Eye (tissue), 1 donor: ENCODE measurements at places on chromosomes 7 and 10.

DNA sequence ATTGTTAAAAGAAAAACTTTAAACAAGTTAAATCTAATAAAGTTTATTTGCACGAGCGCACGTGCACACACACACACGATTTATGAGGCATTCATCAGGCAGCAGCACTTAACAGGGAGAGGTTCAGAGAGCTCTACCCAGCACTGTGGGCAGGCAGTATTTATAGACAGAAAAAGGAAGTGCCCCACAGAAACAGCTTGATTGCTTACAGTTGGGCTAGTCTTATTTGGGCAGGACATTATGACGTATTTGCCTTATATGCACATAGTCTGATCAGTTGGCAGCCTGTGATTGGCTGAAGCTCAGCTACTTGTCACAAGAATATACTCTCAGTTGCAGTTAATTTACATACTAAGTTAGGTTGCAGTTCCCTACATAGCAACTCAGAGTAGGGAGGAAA is 1.2 kb upstream of the SDHAF3 start:
- DNase-seq, result no peak

GRCh38 chr7:100894860-100895700 is 608 bp downstream of the ACHE start:
- peak; percentile 93 for DNase-seq

GRCh38 chr10:105981679-105982078 is 1182.8 kb downstream of the SORCS1 start:
- no peak for DNase-seq

GRCh38 chr10:27911539-27911938 is 87.3 kb downstream of the ODAD2 start:
- DNase-seq, result peak; percentile 27

DNA sequence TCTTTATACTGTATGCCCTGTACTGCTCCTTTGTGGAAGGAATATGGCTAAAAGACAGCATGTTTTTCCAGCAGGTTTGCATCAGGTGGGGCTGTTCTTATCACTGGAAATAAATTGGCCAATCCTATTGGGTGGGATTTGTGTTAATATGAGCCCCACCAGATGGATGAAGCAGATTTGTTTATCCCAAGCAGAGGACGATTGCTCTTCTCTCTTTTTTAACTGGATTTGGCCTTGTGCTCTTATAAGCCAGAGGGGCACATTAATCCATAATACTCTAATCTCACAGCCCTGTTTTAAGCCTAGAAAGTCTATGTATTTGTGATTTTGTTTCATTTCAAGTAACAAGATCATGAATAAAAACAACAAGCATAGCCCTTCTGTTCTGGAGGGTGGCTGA is 240.1 kb upstream of the ADARB2 start:
- DNase-seq, result no peak

DNA sequence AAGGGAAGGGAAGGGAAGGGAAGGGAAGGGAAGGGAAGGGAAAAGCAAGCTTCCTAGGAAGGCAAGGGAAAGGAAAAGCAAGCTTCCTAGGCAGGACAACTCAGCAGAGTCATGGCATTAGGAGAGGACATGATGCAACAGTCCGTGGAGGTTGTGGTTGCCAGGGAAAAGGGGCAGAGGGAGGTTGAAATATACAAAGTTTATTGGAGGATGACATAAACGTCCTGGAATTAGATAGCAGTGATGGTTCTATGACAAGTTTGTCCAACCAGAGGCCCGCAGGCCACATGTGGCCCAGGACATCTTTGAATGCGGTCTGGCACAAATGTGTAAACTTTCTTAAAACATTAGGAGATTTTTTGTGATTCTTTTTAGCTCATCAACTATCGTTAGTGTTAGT is 59.8 kb upstream of the OPN4 start:
- DNase-seq, result no peak

DNA sequence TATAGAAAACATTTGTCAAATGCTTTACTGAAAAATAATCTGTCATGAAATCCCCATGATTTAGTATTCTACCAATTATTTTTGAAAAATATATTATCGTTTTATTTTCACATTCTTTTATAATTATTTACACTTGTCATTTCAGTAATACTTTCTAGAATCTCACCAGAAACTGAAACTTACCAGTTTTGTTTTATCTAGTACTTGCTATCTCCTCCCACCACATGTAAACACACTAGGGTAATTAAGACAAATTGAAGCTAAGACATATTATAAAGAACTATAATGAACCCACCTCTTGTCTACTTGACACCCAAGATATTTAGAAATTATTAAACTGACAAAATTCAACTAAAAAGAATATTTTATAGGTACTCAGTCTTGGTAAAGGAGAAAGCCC is 51.5 kb upstream of the GRM3 start:
- no peak for DNase-seq

GRCh38 chr7:111528331-111528730 is 34.0 kb downstream of the IMMP2L start:
- no peak for DNase-seq

DNA sequence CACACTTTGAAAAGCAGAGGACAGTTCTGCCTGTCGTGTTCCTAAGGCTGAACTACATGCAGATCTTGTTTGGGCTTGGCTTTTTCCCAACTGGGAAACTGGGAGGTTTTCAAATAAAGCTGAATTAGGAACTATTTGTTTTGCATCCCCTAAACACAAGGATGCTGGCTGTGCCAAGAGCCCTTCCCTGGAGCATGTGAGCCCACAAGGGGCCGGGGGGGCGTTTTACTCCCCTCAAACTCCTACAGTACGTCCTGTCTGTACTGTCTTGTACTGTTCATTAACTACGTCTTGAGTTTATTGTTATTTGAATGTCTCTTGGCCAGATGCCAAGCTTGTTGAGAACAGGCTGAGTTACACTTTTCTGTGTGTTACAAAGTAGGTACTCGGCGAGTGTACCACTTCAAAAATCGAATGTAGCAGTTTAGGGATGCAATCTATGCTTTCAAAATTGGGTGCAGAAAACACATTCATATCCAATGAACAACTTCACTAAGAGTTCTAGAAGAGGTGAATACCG is 94.9 kb downstream of the GFRA1 start:
- no peak for DNase-seq

GRCh38 chr7:508461-509170 is 11.0 kb downstream of the PDGFA start:
- no peak for DNase-seq

DNA sequence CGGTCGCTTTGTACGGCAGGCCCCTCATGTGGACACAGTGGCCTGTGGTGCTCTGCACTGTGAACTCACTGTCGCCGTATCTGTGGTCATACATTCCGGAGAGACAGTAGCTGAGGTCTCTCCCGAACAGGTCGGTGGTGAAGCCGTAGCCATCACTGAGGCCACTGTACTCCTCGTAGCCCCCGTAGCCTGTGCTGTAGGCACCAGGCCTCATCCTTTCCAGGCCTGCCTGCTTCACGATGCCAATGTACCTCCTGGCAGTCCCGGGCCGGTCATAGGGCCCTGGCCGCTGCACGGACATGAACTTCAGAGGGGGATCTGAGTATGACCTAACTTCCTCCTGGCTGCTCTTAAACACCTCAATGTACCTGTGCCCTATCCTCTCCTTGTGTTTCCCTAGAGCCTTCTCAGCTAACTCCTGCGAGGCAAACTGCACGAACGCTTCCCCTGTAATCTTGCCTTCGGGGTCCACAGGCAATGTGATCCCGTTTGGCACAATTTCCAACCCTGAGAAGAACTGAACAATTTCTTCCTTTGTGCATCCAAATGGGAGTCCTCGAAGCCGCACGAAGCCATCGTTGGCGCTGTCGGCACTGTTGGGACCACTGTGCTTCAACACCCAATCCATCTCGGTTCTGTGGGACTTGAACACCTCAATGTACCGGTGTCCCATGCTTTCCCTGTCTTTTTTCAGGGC is 15.7 kb downstream of the FXYD4 start:
- no peak for DNase-seq

- DNase-seq, result no peak
Measured at GRCh38 chr7:27096768-27097514, 1.1 kb upstream of the HOXA1 start.
